ENCODE measurements at places on chromosomes 4 and X.

GRCh38 chr4:76270244-76271175 lies 19.0 kb downstream of the FAM47E start:
- DNase-seq = no peak

DNA sequence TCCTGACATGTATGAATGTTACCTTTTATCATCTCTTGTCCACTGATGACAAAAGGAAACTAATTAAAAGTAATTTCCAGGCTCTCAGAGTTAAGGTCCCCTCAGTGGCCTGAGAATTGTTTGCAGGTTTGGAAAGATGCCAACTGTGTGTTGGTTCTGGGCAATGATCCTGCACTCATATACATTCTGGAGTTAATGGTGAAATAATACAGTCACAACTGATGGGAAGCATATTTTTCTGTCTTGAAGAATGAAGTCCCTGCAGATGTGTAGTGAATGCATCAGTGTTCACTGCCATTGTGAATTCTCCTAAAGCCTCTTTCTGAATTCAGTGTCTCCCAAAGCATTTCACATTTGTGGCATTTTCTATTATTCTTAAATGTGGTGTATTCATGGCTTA lies 238.1 kb upstream of the PPP1R2C start:
- DNase-seq = no peak

DNA sequence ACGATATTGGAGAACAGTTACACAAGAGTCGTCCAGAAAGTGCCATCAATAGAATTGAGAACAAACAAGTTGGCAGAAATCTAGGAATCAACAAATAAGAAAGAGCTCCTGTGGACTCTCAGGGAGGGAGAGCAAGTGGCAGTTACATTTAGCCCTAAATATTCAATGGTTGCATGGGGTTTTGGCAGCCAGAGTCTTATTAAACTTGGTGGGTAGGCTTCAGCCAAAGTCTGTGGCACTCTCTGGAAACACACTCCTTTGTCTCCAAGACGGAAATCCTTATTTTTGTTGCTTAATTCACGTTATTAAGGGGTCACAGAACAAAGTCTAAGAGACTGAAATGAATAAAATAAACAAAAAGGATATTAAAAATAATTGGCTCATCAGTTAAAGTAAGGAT lies 742.2 kb upstream of the ATOH1 start:
- no peak for DNase-seq

DNA sequence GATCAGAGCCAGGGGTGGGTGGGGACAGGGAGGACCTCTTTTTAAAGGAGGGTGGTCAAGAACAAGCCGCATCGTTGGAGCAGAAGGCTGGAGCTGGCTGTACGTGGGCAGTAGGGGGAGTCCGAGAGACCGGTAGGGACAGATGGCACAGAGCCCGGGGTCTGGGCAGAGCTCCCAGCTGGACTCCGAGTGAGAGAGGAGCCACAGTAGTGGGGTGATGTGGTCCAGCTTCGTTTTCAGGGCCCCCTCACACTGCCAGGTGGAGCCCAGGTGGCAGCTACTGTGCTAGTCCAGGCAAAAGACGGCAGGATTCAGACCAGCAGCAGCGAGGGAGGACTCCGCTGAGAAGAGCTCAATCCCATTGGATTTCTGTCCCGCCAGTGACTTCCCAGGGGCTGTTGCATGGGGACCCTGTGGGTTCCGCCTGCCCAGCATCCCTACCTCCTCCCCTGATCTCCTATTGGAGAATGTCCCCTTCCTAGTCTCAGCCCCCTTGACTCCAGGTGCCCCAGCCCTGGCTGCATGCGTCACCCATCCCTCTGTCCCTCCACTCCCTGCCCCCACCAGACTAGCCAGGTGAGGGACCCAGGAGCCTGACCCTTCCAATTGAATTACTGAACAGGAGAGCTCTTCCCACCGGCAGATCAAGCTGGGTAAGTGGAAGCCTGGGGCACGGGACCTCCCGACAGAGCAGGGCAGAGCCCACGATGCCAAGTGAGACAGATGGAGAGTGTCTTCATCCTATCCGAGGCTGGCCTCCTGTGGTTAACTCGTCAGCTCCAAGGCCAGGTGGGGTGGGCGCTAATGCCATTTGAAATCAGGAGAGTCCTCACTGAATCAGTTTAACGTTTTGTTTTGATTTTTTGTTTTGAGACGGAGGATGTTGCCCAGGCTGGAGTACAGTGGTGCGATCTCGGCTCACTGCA lies 2.9 kb downstream of the ARHGAP4 start:
- DNase-seq = no peak

GRCh38 chrX:38426785-38427184 lies 74.4 kb downstream of the OTC start:
- no peak for DNase-seq

DNA sequence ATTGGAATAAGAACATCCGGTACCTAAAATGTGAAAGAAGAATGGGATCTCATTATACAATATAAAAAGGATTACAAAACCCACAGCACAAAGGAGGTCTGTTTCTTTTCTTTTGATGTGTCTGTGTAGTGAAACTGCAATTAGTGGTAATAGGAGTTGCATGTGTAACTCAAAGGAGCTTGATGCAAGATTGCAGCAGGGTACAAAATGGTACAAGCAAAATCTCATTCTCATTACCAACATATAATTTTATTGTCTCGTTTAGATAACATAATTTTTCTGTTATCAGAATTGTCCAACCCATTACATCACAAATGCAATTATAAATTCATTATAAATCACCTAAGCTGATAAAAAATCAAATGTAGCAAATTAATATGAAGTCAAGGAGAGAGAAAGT lies 47.1 kb upstream of the CCSER1 start:
- no peak for DNase-seq

GRCh38 chr4:149534779-149535178 lies 280.9 kb downstream of the IQCM start:
- DNase-seq = no peak

DNA sequence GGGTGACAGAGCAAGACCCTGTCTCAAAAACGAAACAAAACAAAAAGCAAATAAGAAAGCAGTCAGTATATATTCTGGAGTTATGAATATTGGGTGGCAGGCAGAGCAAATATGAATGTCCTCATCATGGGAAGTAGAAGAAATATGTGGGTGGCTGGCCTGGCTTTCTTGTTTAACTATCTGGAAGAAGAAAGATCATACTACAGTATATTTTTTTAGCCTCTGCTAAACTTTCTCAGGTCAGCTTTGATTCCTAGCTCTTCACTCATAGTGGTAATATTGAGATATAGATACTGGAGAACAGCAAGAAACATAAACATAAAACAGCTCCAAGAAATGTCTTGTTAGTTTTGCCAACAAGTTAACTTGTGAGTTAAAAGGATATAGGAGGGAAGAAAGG lies 192.5 kb downstream of the SOWAHB start:
- no peak for DNase-seq

DNA sequence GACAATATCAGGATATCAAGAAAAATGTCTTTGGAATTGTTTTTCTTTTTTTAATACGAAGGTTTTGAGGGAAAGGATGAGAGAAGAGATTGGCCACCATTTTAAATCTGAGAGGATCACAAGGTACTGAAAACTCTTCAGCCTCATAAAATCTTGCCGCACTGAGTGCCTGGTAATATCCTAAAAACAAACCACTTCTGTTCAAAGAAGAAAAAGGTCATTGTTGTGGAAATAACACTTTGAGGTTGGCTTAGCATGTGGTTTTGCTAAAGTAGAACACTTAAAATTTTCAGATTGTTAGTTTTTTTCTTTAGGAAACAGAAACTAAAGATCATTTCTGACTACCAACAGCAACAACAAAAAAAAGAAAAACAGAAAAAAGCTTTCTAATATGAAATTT lies 1.0 kb upstream of the CLDN22 start:
- DNase-seq = no peak

GRCh38 chr4:89617317-89617716 lies 219.6 kb downstream of the SNCA start:
- no peak for DNase-seq

DNA sequence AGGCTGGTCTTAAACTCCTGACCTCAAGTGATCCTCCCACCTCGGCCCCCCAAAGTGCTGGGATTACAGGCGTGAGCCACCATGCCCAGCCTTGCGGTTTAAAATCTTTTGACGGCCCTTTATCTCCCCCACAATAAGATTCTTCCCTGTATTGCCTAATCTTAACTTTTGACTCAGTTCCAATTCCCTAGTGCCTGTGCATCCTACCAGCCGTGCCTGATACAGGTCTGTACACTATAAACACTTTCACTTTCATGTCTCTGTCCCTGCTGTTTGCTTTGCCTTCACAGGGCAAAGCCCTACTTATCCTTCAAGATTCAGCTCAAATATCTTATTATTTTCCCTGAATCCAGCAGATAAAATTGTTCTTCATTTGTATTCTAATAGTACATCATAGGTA lies 74.6 kb downstream of the WDR44 start:
- no peak for DNase-seq

- no peak for DNase-seq
Measured at GRCh38 chr4:109877400-109877799, 29.5 kb downstream of the LRIT3 start.

GRCh38 chr4:47287735-47288134 lies 175.8 kb downstream of the COMMD8 start:
- DNase-seq = no peak

- DNase-seq = no peak
Measured at GRCh38 chr4:7358100-7358735, 76.5 kb downstream of the PSAPL1 start.

DNA sequence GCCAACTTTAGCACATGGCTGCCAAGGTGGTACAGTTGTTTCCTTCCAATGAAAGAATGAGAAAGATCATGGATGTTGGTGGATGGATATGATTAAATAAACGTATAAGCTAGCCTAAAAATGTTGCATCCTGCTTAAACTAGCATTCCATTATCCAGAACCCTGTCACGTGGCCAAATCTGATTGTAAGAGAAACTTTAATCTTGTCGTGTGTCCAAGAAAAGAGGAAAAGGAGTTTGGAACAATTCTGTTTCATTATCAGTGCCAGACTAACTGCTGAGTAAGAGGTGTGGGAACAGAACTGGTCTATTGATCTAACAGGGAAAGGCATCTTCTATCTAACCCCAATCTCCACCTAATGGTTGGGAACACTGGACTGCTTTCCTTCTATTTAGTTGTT lies 325.2 kb upstream of the BMP3 start:
- DNase-seq = no peak

DNA sequence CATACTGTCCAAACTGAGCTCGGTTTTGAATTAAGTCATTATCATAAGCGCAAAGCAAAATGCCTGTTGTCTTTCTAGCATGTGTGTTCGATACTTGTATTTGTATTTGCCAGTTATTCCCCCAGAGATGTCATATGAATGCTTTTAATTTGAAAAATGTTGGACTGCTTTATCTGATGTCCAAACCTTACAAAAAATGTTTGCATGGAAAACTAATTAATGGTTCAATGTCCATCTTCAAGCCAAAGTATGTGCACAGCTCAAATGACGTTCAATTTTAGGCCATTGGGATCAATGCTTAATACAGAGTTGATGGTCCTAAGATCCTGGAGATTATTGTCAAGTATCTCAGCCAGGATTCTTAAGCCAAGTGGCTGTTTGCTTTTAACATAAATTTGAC lies 17.2 kb upstream of the HPGDS start:
- DNase-seq = no peak

- no peak for DNase-seq
Measured at GRCh38 chrX:48971249-48972219, at the start of gene KCND1. Gene KCND1, minus strand, starts transcription at chrX:48971844. Its CDS starts 1,573 bp downstream, at chrX:48970271.

DNA sequence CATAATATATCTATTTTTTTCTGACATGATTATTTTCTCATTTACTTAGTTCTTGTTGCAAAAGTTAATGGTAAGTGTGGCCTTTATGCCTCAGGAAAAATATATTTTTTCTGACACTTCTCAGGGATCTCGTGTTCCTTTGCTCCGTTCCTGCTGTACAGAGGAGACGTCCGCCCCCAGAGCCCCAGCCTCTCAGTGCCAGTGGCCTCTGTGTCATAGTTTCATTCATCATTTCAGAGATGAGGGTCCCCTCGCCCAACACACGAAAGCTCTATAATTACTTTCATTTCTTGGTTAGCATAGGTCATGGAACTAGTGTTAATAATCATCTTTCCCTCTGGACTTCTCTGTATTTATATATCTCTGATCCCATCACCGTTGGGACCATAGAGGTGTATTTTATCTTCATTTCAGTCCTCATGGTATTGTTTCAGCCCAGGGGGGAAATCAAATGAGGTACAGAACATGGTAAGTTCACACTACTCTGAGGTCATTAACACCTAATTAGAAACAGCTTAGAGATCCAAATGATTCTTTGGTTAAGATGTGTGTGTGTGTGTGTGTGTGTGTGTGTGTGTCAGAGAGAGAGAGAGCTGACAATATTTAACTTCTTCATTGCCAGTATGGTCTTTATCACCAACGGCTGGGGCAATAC lies 631.1 kb upstream of the TENM3 start:
- no peak for DNase-seq

GRCh38 chr4:17763931-17764330 lies 17.5 kb downstream of the FAM184B start:
- no peak for DNase-seq

DNA sequence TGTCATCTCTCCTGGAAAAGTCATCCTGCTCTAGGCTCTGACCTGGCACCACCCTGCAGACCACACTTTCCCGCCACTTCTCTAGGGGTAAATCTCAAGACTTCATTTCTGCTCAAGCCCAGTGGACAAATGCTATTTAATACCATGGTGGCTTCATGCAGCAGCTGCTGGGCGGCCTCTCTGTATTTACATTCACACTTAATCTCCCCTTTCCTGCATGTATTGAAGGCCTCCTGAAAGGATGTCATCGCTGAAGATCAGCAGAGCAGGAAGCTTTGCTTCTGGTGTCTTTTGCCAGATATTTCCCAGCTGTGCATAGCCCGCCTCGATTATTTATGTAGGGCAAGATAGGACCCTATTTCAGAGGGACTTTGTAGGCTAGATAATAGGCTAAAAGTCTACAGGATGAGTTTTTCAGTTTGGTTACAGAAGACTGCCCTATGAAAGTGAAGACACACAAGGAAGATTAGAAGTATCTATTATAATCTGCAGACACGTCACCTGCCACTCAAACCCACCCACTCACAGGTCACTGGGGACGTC lies 17.2 kb downstream of the PROM1 start:
- DNase-seq = no peak

- no peak for DNase-seq
Measured at GRCh38 chrX:154010330-154011087, 9.2 kb downstream of the IRAK1 start.

GRCh38 chrX:48794911-48795515 lies 6.9 kb upstream of the HDAC6 start:
- DNase-seq = no peak

DNA sequence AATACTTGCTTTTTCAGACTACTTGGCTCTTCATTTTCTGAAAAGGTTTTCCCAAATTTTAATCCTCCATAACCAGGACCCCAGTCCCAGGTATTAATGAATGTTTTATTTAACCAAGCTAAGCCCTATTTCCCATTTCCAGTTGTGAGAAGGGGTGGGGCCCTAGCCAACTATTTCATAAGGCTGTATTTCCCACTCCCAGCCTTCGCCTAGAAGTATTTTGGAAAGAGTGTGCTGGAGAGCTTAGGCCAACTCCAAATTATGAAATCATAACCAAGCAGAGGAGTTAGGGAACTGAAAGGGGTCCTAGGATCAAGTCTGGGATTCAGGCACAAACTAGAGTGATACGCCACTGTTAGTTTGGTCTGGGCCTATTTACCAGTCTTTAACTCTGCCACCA lies 148.4 kb upstream of the GPC4 start:
- no peak for DNase-seq

GRCh38 chr4:67575232-67576058 lies 16.9 kb downstream of the STAP1 start:
- no peak for DNase-seq
